ENCODE measurements at places on chromosomes 12 and 14.

DNA sequence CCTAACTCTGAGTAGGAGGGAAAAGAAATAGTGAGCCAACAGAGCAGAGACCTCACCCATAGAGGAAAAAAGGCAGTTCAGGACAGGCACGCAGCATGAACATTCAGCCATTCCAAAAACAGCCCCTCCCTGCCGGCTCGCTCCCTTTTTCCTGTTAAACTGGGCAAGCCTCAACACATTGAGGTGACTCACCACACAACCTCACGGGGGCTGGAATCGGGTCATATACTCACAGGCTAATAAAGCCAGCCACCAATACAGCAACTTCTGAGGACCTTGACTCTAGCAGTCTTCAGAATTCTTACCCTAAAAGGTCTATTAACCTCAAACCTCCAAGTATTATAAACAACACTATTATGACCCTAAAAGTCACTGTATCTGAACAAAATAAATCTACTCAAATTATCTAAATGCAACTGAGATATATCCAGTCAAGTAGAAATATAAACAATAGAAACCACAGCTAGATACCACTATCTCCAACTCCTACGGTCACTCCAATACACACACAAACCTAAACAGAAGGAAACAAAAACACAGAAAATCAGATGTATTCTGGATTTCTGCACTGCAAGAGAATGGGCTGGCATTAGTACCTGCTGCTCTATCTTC, 6.3 kb downstream of the YBX3 start:
- DNase-seq: no peak

DNA sequence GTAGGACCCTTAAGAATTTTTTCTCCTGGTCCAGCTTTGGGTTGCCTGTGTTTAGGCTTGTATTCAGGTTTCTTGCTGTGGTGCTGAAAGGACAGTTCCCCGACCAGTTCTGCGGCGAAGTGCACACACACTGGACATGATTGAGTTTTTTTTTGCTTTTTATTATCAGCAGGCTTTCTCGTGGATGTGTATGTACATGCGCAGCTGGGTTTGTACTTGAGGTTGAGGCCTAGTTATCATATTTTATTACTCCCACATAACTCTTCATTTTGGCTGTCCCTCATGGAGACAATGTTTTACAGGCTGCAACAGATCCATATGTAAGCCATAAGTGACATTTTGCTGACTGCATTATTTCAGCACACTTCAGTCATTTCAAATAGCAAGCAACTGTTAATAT, 2.5 kb downstream of the SCN8A start:
- DNase-seq: peak; percentile 18

DNA sequence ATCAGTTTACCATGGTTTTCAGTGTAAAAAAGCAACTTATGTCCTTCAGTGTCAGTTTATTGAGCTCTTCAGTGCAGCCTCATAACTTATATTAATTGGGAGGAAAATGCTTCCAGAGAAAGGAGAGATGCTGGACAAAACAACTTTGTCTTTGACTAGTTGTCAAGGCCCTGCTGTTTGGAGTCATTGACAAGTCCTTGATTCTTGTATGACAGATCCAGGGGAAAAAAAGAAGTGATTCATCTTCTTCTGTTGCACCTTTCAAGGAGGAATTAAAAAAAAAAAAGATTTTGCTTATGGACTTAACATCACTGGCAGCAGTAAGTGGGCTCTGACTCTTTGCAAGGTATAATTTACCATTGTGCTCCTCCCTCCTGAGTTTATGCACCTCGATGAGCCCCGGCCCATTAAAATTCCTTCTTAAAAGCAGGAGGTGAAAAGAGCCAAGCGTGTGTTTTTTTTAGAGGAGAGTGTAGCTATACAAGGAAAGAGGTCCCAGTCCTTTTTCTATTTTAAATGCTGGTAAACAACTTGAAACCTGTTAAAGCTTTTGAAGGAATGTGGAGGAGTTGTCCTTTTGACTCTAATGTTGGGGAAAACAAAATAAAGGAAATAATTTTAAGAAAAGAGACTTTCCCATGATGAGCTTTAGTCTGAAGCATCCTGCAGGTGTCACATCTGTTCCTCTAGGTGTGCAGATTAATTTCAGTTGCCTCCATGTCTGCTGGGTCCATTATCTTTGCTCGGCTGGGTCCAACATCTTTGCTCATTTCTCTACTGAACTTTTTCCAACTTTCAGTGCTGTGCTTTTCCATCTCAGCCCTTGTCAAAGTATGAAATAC, 431.6 kb downstream of the RAD51B start:
- no peak for DNase-seq

DNA sequence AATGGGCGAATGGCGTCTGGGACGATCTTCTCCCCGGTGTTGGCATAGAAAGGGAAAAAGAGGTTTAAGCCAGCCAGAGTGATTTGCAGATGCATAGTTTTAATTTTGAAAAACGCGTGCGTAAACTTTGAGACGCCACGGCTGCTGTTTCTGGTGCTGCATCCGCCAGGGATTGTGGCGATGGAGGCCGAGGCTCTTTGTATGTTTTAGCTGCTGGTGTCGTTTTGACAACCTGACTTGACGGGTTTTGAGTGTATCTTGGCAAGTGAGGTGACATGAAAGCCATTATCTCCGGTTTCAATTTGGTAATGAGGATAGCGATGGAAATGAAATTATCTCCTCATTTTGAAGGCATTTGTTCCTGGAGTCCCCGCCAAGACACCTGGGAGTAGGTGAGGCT, 1.6 kb downstream of the PTGDR start:
- no peak for DNase-seq

- DNase-seq: no peak
These were observed 170.7 kb upstream of the E2F7 start for GRCh38 chr12:77236066-77236465.

GRCh38 chr12:47650469-47650868, 55.4 kb downstream of the RPAP3 start:
- DNase-seq: no peak

DNA sequence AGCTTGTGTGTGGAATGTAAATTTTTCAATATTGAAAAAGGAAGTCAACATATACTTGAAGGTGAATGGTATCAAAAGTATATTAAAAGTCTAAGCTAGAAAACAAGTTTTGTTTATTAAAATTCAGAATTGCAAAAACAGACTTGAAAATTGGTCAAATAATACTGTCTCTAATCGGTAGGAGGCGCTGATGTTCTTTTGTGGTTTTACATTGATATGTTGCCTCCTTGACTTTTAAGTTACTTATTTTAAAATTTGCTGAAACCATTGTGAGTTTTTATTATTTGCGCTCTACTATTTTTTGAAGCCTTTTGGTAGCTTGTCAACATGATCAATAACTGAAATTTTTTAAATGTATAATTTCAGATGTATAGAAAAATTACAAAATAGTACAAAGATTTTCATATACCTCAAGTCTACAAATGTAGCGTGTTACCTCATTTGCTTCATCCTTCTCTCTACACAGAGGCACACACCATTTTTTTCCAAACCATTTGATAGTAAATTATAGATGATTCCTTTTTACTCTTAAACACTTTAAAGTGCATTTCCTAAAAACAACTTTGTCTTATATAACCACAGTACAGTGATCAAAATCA, 6.9 kb downstream of the RTRAF start:
- no peak for DNase-seq

DNA sequence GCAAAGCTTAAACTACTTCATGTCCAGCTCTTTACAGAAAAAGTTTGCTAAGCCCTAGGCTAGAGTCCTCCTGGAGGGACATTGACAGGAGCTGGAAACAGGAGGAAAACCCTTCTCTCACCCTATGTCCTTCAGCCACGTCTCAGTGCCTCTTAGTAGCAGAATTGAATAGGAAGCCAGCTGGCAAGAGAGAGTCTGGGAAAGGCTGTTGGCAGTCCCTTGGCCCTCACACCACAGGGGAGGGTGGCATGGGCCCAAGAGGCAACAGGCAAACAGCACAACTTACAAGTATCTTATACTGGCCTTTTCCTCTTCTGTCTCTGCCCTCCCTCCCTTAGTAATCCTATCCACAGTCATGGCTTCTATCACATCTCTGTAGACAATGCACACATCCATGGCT, 27.7 kb upstream of the DHRS2 start:
- DNase-seq: no peak

- DNase-seq: no peak
These were observed 418 bp downstream of the AMN1 start for GRCh38 chr12:31728289-31728916.

GRCh38 chr14:104795781-104796686, 486 bp upstream of the AKT1 start:
- DNase-seq: peak; percentile 67

DNA sequence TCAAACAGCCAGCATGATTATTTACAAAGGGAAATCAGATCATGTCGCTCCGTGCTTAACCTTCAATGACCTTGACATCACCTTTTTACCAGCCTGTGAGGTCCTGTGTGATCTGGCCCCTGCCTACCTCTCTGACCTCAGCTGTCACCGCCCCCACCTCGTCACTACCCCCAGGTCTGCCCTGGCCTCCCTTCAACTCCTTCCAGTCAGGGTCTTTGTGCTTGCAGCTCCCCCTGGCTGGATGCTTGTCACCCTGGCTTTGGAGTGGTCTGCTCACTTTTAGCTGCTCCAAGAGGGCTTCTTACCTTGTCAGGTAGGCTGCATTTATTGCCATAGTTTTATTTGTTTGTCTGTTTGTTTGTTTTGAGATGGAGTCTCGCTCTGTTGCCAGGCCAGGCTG, 8.2 kb upstream of the MAX start:
- DNase-seq: no peak

GRCh38 chr12:116551952-116552772, 7.0 kb upstream of the MAP1LC3B2 start:
- DNase-seq: no peak

GRCh38 chr12:13404111-13404628, 207.6 kb downstream of the EMP1 start:
- DNase-seq: no peak

DNA sequence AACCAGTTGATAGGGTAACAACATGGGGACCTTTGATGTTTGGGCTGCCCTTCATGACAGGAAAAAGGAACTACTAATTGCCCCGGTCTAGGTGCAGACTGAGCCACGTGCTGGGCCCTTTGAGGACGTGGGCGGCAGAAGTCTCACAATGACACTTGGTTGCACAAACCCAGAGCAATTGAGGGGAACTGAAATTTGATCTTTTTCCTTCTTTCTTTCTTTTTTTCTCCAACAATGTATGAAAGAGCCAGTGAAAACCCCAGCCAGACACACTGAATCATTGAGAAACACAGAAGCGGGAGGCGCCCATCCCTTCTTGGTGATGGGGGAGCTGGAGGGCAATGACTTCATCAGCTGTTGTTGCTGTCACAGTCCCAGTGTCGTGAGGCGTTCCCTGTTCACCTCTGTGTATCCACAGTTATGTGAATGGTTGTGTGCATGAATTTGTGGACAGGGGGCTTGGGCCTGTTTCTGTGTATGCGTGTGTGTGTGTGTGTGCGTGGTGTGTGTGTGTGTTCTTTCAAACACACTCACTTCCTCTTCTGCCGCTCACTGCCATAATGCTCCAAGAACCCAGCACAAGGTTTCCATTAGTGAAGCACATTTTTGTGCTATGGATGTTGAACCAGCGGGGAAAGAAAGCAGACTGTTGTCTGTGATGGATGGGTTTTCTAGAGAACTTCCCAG, 137.5 kb upstream of the CCND2 start:
- peak; percentile 28 for DNase-seq

- DNase-seq: no peak
These were observed 238.1 kb downstream of the SLC2A13 start for GRCh38 chr12:39867631-39868327.

DNA sequence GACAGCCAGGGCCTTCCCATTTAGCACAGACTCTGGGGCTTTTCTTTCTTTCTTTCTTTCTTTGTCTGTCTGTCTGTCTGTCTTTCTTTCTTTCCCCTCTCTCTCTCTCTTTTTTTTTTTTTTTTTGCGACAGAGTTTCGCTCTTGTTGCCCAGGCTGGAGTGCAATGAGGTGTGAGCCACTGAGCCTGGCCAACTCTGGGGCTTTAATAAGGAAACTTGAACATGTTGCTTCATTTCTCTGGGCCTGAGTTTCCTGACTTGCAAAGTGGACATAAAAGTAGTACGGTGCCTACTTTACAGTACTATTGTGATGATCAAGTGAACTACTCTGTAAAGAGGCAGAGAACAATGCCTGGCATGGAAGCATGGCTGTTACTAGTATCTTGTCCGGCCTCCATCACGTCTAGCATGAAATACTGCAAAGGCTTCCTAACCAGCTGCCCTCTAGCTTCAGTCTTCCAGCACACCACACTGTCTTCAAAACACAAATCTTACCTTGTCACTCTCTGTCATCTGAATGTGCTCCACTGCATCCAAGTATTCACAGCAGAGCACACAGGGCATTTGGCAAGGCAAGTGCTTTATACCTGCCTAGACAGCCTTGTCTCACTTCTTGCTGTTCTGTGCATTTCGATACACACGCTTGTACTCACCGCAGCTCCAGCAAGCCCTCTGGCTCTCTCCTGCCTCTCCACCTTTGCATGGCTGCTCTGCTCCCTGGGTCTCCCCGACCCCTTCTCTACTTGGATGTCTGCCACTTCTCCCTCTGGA, 96.7 kb downstream of the IRF2BPL start:
- no peak for DNase-seq

- DNase-seq: peak; percentile 38
These were observed 109.4 kb upstream of the ATF7IP start for GRCh38 chr12:14256121-14256520.
